Breast epithelium (tissue), 4 donors: ENCODE measurements at places on chromosomes 2 and 18. TPM values are rescaled to one million over a fixed set of nuclear protein-coding genes. Genes with fewer than 3 reads are reported as not detected.

Gene RNF125
- 4.5 TPM for total RNA-seq

GRCh38 chr2:217655651-217656050, 347.1 kb downstream of the TNS1 start:
- DNase-seq = no peak
- H3K4me3 ChIP-seq = no peak overlapping the region
- H3K36me3 ChIP-seq = no peaks in the 10 kb centered on the region
- H3K4me1 ChIP-seq = no peaks in the 10 kb centered on the region
- H3K27me3 ChIP-seq = no peaks in the 10 kb centered on the region
- peak overlapping the region; percentile 45 for H3K27ac ChIP-seq

DNA sequence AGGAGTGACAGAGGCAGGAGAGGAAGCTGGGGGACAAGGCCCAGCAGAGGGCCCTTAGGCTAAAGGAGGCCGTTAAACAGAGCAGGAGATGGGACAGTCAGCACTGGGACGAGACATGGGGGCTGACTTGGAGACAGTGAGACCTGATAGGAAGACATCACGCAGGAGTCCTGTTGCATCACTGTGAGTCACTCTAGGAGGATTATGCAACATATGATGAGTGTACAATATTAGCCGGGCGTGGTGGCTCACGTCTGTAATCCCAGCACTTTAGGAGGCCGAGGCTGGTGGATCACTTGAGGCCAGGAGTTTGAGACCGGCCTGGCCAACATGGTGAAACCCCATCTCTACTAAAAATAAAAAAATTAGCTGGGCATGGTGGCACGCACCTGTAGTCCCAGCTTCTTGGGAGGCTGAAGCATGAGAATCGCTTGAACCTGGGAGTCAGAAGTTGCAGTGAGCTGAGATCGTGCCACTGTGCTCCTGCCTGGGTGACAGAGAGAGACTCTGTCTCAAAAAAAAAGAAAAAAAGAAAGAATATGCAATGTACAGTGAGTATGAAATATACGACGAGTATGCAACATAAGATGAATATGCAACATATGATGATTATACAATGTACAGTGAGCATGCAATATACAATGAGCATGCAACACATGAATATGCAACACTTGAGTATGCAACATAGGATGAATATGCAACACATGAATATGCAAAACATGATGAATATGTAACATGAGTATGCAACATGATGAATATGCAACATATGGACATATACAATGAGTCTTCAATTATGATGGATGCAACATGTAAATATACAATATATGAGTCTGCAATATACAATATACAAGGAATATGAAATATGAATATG, 83.3 kb upstream of the ID2 start:
- no peaks in the 10 kb centered on the region for H3K27me3 ChIP-seq
- H3K27ac ChIP-seq = no peak overlapping the region
- no peaks in the 10 kb centered on the region for H3K36me3 ChIP-seq
- DNase-seq = no peak

DNA sequence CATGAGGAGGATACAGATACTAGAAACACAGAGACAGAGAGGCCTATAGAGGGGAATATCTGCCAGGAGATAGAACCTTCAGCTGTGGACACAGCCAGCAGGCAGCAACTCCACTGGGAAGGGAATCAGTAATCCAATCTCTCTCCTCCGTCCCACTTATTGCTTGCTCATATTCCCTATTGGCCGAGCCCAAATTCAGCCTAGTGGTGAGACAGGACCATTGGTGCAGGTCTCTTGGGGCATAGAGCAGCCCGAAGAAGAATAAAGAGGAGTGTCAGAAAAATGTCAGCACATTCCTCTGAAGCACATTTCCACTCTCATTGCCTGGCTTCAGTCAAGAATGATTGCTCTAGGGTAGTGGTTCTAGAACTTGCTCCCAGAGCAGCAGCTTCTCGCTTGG, 1091.5 kb upstream of the GYPC start:
- no peaks in the 10 kb centered on the region for H3K36me3 ChIP-seq
- no peak overlapping the region for H3K4me3 ChIP-seq
- H3K27ac ChIP-seq = no peak overlapping the region

- no peaks in the 10 kb centered on the region for H3K36me3 ChIP-seq
- H3K4me1 ChIP-seq = no peaks in the 10 kb centered on the region
- no peaks in the 10 kb centered on the region for H3K27me3 ChIP-seq
- DNase-seq = peak; percentile 72
- H3K4me3 ChIP-seq = peak overlapping the region; percentile 39
Observed at GRCh38 chr2:207334624-207335371, 169.1 kb upstream of the KLF7 start.

- peaks cover 19% of the 10 kb centered on the region for H3K4me1 ChIP-seq
- no peaks in the 10 kb centered on the region for H3K36me3 ChIP-seq
- H3K27me3 ChIP-seq = no peaks in the 10 kb centered on the region
Observed at GRCh38 chr2:9423922-9424272, 443 bp downstream of the CPSF3 start.

DNA sequence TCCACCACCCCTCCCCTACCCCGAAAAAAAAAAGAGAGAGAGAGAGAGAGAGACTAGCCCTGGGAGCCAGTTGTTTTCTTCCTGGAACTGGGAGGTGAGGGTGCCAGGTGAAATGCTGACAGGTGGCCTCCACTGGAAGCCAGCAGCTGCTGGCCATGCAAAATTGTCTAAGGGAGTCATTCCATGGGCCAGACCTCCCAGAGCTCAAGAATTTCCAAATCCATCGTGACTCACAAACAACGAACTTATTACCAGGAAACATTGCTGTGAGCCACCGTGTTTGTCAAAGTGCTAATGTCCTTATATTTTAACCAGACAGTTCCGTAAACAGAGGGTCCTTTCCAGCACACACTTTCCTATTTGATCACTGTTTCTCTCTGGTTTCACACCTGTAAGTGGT, 68.5 kb upstream of the PID1 start:
- H3K36me3 ChIP-seq = no peaks in the 10 kb centered on the region
- H3K4me3 ChIP-seq = no peak overlapping the region
- H3K27ac ChIP-seq = peak overlapping the region; percentile 88
- H3K27me3 ChIP-seq = no peaks in the 10 kb centered on the region
- H3K4me1 ChIP-seq = no peaks in the 10 kb centered on the region
- no peak for DNase-seq

DNA sequence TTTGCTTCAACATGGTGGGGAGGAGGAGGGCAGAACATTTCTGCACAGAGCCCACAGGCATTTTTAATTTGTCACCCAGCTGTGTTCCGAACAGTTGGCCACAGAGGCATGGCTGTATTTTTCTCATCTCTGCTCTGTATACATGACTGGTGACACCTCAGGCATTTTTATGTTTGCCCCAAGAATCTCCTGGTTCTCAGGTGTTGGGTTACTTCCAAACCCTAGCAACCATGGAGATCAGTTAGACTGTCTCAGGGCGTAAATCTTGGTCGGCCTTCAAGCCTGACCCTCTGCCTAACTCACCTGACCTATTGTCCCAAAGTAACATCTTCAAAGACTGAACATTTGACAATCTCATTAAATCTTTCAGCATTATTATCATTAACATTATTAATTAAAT, 100.0 kb downstream of the ABCA12 start:
- no peak overlapping the region for H3K27ac ChIP-seq
- no peaks in the 10 kb centered on the region for H3K4me1 ChIP-seq
- no peak overlapping the region for H3K4me3 ChIP-seq
- H3K36me3 ChIP-seq = no peaks in the 10 kb centered on the region
- no peak for DNase-seq
- no peaks in the 10 kb centered on the region for H3K27me3 ChIP-seq

GRCh38 chr2:10331702-10332401, 29.1 kb downstream of the HPCAL1 start:
- H3K4me3 ChIP-seq = peak overlapping the region; percentile 43
- peak; percentile 27 for DNase-seq
- H3K27me3 ChIP-seq = no peaks in the 10 kb centered on the region

- H3K27ac ChIP-seq = no peak overlapping the region
- no peaks in the 10 kb centered on the region for H3K4me1 ChIP-seq
- no peak overlapping the region for H3K4me3 ChIP-seq
Observed at GRCh38 chr2:15521641-15522181, 39.4 kb downstream of the NBAS start.

Gene SALL3
- total RNA-seq = not detected

Gene WDPCP
- 29.4 TPM for total RNA-seq

Gene GLI2
- 1.0 TPM for total RNA-seq

Gene RESP18
- total RNA-seq = not detected

GRCh38 chr2:66034467-66034866, 400.5 kb upstream of the MEIS1 start:
- H3K27me3 ChIP-seq = no peaks in the 10 kb centered on the region
- H3K27ac ChIP-seq = no peak overlapping the region
- no peak for DNase-seq
- no peaks in the 10 kb centered on the region for H3K4me1 ChIP-seq

DNA sequence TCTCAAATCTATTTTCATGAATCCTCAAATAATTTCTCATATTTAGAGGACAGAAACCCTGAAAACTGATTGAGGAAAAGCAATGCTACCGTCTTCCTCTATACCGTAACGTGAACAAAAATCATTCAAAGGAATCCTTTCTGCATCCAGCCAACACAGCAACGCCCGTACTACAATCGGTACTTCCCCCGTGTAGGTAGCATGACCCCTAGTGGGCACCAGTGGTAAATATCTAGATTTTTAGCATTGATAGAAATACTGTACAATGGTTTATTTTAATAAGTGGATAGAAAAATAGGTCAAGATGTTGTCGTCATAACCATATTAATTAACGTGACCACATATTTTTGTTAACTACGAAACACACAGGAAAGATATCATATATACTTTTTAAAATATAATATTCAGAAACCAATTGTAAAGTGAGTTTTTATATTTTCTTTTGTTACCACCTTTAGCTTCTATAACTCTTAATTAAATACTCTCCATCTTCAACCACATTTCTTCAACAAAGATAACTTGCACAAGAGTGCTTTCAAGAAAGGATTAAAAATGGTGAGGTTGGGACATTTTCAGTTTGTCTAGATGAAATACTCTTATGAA, 194.1 kb downstream of the SS18 start:
- H3K27ac ChIP-seq = no peak overlapping the region
- no peak overlapping the region for H3K4me3 ChIP-seq
- no peaks in the 10 kb centered on the region for H3K27me3 ChIP-seq
- no peak for DNase-seq

DNA sequence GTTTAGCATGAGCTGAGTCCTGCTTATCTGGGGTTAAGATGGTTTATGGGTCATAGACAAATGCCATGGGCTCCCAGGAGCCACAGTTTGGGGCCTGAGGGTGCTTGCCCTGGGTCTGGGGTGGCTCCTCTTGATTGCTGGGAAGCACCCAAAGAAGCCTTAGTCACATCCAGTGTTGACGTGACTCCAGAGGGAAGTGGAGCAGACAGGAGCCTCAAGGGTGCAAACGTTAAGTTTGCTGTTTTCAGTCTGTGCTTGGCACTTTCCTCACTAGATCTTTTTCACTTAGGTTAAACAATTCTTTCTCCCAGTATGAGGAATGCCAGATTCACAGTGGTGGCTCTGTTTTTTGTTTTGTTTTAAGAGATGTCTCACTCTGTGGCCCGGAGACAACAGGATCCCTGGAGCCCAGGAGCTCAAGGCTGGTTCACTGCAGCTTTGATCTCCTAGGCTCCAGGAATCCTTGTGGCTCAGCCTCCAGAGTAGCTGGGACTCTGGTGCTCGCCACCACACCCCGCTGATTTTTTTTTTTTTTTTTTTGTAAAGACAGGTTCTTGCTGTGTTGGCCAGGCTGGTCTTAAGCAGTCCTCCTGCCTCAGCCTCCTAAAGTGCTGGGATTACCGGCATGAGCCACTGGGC, 251.3 kb downstream of the FAM210A start:
- H3K27me3 ChIP-seq = no peaks in the 10 kb centered on the region
- no peak overlapping the region for H3K4me3 ChIP-seq
- no peaks in the 10 kb centered on the region for H3K36me3 ChIP-seq
- no peak for DNase-seq

Gene GCFC2
- 36.1 TPM for total RNA-seq

GRCh38 chr18:61096226-61096625, 237.0 kb upstream of the CDH20 start:
- no peaks in the 10 kb centered on the region for H3K36me3 ChIP-seq
- no peak overlapping the region for H3K4me3 ChIP-seq
- no peaks in the 10 kb centered on the region for H3K4me1 ChIP-seq
- H3K27me3 ChIP-seq = no peaks in the 10 kb centered on the region

- H3K4me1 ChIP-seq = no peaks in the 10 kb centered on the region
- H3K27me3 ChIP-seq = no peaks in the 10 kb centered on the region
- H3K36me3 ChIP-seq = no peaks in the 10 kb centered on the region
- H3K4me3 ChIP-seq = no peak overlapping the region
Observed at GRCh38 chr2:214648520-214648919, 161.0 kb downstream of the BARD1 start.

DNA sequence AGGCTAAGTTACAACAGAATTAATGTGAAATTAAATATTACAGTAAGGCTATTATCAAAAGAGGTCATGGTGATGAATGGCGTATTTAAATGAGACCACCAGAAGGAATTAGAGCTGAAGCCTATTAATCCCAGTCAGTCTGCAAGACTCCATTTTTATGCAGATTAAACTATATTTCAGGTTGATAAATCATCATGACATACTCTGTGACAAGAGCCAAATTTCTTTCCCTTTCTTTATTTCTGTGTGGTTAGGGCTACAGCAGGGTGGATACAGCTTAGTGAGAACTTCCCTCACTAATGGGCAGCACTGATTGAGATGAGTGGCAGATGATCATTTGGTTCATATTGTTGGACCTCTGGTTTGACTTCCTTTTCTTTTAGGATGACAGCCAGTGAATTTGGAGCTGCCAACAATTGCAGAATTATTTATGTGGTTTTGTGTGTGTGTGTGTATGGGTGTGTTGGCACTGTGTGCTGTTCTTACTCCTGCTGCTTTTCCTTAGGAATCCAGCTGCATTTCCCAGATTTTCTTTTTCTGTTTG, 481.3 kb downstream of the PIK3C3 start:
- H3K4me3 ChIP-seq = no peak overlapping the region
- no peaks in the 10 kb centered on the region for H3K36me3 ChIP-seq
- H3K27ac ChIP-seq = no peak overlapping the region
- H3K4me1 ChIP-seq = no peaks in the 10 kb centered on the region
- no peaks in the 10 kb centered on the region for H3K27me3 ChIP-seq
- no peak for DNase-seq

Gene EVX2
- total RNA-seq = not detected

DNA sequence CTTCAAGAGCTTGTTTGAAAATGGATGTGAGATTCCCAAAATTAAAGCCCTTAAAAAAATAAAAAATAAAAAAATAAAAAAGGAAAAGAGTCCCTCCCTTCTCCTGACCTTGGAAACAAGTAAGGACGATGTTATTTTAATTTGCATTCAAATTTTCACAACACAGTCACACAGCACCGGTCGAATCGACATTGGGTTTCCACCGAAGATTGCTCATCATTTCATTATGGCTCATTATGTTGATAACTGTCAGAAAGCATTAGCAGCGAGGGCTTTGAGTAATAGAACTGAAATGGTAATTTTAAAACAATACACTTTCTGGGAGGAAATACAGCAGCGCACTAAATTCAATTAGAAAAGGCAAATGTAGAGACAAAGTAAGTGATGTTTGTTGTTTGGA, 78.7 kb downstream of the EPHA4 start:
- no peaks in the 10 kb centered on the region for H3K4me1 ChIP-seq
- H3K36me3 ChIP-seq = no peaks in the 10 kb centered on the region
- H3K27ac ChIP-seq = no peak overlapping the region
- H3K27me3 ChIP-seq = no peaks in the 10 kb centered on the region
- H3K4me3 ChIP-seq = no peak overlapping the region
